ENCODE measurements at places on chromosomes 3 and 15.

DNA sequence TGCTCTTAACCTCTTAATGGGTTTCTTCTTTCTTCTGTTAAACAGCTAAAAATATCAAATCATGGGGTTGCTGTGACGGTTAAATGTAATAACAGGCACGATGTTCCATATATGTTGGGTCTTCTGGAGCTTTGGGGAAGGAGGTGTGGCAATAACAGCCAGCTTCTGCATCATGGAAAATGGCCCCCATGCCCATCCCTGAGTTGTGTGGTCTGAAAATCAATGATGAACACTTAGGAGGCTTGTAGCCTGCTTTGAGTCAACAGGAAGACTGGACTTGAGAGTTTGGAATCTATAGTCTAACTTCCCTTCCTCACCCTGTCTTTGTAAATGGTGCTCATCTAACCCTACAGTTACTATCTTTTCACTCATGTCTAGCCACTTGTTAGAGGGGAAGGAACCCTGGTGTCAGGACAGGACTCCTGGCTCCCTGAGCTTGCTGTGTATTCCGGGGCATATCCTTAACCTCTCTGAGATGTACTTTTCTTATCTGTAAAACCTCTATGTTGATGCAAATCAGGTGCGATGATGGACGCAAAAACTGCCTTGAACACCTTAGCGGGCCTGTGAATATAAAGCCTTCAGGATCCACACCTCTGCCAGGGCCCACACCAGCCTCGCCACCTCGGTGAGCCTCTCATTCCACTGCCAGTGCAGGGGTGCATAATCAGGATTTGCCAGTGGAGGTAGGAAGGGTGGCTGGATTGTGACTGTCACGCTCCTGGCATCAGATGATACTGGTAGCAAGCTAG is 27.5 kb downstream of the SMAD3 start:
- DNase-seq: no peak

DNA sequence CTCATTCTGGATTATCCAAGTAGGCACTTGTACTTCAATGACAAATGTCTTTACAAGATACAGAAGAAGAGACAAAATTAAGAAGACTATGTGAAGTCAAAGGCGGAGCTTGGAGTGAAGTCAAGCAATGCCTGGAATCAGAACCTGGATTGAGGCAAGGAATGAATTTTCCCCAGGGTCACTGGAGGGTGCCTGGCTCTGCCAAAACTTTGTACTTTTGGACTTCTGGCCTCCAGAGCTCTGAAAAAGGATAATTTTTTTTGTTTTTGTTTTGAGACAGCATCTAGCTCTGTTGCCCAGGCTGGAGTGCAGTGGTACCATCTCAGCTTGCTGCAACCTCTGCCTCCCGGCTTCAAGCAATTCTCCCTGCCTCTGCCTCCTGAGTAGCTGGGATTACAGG is 119.3 kb upstream of the AGBL1 start:
- no peak for DNase-seq

GRCh38 chr15:73244333-73244732 is 124.4 kb downstream of the HCN4 start:
- DNase-seq: no peak

DNA sequence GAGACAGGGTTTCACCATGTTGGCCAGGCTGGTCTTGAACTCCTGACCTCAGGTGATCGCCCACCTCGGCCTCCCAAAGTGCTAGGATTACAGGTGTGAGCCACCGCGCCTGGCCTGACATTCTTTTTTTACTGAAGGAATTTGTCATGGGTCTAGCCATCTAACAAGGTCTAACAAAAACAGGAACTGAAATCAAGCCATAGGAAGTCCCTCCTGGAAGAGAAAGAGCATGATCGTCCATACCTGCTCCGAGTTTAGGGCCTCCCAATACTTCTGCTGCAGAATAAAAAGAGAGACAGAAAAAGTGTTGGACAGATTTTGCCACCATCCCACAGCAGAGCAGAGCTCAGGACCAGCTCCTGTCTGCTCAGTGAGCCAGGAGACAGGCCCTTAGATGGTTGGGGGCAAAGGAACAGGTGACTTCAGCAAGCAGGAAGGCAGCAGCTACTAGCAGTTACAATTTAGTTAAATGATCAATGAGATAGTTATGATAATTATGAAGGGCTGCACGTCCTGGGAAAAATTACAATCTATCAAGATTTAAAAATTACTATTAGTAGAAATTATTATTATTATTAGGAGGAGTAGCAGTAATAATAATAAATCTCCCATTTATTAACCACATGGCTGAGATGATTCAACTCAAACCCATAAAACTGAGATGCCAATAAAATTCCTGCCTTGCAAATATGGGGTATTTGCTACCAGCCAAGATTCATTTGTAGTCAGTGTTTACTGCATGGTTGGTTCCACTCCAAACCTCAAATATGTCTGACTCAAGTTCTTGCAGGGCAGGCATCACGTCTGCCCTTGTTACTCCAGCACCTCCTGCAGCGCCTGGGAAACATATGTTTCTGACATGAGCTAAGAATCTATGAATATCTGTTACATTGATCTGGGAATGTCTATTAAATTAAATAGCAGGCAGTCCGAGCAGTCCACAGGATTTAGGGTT is 40.1 kb downstream of the TMEM44 start:
- no peak for DNase-seq

- DNase-seq: peak; percentile 18
These were observed 38.5 kb downstream of the PYDC2 start for GRCh38 chr3:191499307-191500080.

GRCh38 chr3:128714887-128715491 is 11.0 kb upstream of the RAB7A start:
- no peak for DNase-seq

- no peak for DNase-seq
These were observed 3.5 kb downstream of the RORA start for GRCh38 chr15:61225614-61226013.

DNA sequence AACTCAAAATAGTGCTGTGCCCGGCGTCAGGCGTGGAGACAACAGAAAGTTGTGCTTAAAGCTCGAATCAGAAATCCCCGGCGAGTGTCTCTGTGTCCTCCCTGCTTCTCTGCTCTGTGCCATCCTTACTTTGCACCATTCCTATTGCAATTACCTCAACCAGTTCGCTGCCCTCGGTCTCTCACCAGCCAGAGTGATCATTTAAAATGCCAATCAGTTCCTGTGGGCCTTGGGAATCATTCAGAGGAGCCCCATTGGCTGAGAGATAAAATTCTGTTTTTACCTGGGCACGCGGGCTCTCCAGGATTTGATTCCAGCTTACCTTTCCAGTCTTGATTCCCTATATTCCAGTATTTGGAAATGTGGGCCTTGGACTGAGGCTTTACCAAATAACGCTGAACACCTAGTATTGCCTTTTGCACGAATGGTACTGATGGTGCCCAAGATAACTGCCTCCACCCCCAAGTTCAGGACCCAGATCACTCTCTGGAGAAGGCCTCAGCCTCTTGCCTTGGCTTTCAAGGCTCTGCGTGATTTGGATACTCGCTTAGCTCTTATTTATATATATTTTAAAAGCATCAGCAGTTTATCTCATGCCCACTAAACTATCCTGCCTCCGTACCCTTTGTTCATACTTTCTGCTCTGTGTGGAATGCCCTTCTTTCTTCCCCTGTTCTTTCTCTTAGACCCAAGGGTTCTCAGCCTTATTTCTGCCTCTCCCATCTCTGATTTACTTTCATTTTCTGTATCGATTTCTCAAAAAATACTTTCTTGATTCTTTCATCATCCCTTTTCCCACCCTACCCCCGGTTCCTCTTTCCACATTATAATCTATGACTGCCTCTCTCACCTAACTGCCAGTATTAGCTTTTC is 863 bp downstream of the PSMA4 start:
- DNase-seq: no peak

- no peak for DNase-seq
These were observed 118.6 kb downstream of the ETFA start for GRCh38 chr15:76192715-76193114.

GRCh38 chr15:89383365-89384175 is 48.9 kb upstream of the POLG start:
- peak; percentile 94 for DNase-seq

DNA sequence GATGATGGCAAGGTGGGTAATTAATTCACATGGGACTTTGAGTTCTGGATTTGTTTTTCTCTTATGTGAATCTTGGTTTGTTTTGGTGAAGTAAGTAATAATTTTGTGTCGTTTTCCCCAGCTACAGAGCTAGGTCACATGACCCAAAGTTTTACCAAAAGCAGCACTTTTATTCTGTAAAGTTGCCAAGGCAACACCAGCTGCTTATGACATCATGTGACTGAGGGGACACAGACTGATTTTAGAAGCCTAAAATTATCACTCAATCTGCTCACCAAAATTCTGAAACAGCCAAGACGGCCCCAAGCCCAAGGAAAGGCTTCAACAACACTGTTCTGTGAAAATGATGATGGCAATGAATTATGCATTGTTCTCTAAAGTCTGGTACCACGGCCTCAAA is 63.9 kb downstream of the MEX3B start:
- DNase-seq: peak; percentile 49

GRCh38 chr15:58742022-58742813 is 7.3 kb downstream of the ADAM10 start:
- no peak for DNase-seq

DNA sequence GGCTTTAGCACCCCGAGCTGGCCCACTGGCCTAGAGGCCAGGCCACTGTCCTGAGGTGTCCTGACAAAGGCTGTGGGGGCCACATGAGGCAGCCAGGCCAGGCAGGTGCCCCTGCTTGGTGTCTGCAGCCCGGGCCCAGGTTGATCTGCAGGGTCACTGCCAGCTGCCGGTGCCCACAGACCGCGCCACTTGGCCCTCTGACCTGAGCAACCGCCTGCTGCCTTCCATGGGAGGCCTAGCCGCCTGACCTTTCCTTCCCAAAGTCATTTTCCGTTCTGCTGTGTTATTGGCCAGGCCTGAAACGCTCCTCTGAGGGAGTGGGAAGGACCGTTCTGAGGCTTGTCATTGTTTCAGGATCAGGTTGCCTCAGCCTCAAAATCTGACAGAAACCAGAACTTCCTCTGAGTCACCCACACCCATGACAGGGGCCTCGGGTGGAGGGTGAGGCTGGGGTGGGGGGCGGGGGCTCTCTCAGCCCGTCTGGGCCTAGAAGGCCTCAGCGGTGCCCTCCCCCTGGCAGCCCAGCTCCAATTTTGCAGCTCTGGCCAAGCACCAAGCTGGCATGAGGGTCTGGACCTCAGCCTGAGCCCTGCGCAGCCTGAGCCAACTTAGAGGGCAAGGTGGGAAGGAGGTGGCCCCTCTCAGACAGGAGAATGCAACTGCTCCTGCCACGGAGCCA is 140.7 kb upstream of the MEF2A start:
- DNase-seq: peak; percentile 83

DNA sequence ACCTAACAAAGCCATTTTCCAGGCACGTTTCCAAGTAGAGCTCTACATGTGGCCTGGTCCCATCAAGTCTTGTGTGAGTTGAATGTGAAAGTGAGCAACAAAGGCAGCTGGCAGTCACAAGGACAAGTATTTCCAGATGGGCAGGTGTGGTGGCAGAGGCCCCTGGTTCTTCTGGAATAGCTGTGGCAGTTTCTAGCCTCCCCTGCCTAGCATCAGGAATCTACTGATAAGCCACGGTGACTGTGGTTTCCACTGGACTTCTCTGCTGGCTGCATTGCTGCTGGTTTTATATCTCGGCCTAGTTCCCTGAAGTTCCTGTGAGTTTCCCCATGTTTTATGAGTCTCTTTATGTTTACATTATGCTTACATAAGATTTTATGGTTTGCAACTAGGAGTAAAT is 117.7 kb downstream of the GOLIM4 start:
- DNase-seq: peak; percentile 26

DNA sequence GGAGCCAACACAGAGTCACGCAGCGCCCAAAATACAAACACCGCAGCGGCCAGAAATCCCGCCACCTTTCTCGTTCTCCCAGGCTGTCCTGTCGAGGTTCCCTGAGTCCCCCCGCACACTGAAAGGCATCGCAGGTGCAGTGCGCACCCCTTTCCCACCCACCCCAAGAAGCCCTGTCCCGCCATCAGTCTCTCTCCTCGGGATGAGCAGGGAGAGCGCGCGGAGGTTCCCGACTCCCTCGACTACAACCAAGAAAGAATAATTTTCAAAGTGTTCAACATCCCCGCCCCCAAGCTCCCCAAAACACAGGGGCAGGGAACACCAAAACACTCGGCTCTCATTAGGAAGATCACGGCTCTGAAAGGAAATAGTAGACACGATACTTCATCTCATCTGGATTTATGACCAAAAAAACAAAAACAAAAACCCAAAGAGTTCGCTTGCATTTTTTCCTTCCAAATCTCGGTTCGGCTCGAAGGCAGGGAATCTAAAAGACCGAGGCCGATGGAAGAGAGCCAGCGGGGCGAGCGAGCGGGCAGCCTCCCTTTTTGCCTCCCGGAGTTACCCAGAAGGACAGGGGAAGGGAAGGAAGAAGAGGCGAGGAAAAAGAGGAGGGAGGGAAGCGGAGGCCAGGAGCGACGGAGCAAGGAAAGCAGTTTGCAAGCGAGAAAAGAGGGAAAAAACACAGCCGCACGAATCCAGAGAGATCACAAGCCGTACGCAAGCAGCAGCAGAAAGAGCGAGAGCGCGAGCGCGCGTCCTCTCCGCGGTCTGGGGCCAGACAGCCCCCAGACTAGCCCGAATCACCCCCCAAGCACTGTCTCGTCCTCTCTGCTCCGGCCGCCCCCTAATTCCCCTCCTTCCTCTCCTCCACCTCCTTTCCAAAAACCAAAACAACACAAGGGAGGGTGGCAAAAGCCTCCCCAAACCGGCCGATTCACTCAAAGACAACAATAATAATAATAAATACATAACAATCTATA is 808 bp downstream of the BCL6 start:
- peak; percentile 89 for DNase-seq

DNA sequence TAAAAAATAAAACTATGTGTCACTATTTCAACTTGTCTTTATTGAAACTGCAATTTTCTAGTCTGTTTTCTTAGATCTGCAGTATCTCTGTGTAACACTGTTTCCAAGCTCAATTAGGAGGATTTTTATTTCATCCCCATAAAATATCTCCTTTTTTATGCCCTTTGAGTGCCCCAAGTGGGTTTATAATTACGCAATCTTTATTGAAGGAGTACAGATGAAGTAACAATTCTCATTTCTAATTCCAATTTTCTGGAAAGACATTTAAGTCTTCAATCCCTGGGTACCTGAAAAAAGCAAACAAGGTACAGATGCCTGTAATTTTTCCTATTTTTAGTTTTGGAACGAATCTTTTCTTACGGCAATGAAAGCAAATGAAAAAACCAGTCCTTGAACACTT is 61.3 kb downstream of the CYP19A1 start:
- no peak for DNase-seq

GRCh38 chr15:52078197-52078875 is 34.2 kb downstream of the BCL2L10 start:
- DNase-seq: no peak

GRCh38 chr15:45704329-45705249 is 69.8 kb downstream of the SQOR start:
- no peak for DNase-seq

- no peak for DNase-seq
These were observed 80.5 kb upstream of the CDIN1 start for GRCh38 chr15:36498916-36499315.

GRCh38 chr15:41566121-41566885 is 7.3 kb downstream of the TYRO3 start:
- no peak for DNase-seq

GRCh38 chr3:101036213-101036618 is 43.0 kb upstream of the ABI3BP start:
- DNase-seq: no peak

GRCh38 chr3:195073866-195074860 is 196.8 kb downstream of the XXYLT1 start:
- no peak for DNase-seq
